ENCODE measurements at places on chromosomes 11 and 22.

- no peak for DNase-seq
Measured at GRCh38 chr22:36134182-36134581, 26.4 kb downstream of the APOL3 start.

- DNase-seq = no peak
Measured at GRCh38 chr11:79150320-79150719, 290.5 kb downstream of the TENM4 start.

GRCh38 chr11:60396382-60396781 lies at the start of gene MS4A14:
Gene MS4A14 (plus strand): TSS chr11:60396459. CDS start chr11:60396579, 120 bp downstream.
- no peak for DNase-seq

DNA sequence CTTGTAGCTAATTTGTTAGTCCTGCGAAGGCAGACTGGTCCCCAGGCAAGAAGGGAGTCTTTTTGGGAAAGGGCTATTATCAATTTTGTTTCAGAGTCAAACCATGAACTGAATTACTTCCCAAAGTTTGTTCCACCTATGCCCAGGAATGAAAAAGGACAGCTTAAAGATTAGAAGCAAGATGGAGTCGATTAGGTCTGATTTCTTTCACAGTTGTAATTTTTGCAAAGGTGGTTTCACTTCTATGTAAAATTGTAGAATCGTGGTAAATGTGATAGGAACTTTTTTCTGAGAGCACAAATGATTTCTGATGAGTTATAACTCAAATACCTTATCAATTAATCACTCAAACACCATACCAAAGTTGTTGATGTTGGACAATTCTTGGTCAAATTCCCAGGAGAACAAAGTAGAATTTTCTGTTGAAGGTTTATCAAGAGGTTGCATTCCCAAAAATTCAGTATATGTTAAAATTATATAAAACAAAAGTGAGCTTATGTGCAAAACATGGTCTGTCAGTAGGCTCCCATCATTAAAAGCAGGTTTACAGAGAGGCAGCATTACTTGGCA lies 2.9 kb upstream of the CTSC start:
- DNase-seq = no peak

DNA sequence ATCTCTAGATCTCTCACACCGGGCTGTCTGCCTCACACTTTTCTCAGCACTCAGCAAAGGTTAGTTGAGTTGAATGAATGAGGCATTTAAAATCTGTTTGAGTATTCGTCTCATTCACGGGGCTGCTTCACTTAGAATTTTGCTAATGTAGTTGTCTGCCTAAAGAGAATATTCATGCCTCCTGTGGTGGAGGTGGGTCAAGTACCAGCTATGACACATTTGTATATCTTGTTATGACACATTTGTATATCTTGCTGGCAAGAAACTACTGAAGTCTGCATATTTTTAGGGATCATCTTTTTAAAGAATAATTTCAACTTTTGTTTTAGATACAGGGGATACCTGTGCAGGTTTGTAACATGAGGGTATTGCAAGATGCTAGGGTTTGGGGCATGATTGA lies 43.1 kb downstream of the LDLRAD3 start:
- DNase-seq = no peak

DNA sequence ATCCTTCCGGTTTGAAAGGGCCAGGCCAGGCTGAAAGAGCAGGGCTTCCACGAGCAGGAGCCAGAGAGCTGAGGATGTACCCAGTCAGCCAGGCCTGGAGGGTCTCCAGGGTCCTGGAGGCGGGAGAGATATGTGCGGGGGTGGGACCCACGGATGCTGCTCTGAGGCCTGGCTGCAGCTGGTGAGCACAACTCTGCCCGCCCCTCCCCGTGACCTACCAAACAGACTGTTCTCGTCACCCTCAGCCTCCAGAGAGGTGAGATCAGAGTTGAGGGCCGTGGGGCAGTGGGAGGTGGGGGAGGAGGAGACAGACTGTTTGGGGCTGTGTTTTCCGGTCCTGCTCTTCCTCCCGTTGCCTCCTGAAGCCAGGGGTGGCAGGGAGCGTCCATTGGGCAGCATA lies 42.2 kb downstream of the TRIOBP start:
- DNase-seq = no peak

DNA sequence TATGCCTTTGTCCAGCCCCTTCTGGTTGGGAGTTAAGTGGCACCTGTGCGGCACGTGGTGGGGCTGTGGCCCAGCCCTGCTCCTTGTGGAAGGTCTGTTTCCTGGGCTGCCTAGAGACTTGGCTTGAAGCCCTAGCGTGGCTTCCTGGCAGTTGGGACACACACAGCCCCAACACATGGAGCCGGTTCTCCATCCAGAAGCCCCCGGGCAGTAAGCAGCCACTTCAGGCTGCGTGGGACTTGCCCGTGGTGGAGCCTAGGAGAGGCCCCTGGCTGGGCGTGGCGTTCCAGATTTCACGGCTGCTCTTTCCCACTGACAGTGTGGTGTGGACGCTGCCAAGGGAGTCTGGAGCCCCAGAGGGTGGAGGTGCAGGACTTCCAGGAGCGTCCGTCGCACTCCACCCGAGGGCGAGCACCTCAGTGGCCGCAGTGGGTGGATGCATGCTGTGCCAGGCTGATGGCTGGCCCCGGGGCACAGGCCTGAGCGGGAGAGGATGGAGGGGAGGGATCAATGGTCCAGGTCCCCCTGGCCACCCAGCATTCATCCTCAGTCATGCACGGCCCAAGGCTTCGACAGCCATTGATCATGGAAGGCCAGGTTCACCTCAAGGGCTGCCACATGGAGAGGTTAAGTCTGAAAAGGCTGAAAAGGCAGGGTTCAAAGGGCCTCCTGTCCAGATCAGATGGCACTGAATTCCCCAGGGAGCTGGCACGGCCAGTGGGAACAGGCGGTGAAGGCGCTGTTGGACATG lies 9.3 kb downstream of the CCND1 start:
- no peak for DNase-seq

GRCh38 chr11:119804698-119805097 lies 75.7 kb upstream of the NECTIN1 start:
- no peak for DNase-seq

- no peak for DNase-seq
Measured at GRCh38 chr11:10881892-10882291, 24.0 kb upstream of the ZBED5 start.

DNA sequence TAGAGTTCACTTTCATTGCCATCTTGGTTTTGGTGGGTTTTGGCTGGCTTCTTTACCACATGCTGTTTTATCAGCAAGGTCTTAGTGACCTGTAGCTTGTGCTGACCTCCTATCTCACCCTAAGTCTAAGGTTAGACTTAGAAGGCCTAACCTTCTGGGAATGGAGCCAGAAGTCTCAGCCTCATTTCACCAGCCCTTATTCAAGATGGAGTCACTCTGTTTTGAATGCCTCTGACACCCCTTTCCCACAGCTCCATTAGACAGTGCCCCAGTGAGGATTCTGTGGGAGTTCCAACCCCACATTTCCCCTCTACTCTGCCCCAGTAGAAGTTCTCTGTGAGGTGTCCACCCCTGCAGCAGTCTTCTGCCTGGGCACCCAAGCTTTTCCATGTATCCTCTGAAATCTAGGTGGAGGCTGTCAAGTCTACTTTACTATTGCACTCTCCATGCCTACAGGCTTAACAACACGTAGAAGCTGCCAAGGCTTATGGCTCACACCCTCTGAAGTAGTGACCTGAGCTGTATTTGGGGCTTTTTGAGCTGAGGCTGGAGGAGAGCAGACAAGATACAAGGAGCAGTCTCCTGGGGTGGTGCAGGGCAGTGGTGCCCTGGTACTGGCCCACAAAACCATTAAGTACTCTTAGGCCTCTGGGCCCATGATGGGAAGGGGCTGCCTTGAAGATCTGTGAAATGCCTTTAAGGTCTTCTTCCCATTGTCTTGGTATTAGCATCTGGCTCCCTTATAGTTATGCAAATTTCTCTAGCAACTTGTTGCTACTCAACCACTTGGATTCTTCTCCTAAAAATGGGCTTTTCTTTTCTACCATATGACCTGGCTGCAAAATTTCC lies 65.9 kb upstream of the SC5D start:
- DNase-seq = no peak

DNA sequence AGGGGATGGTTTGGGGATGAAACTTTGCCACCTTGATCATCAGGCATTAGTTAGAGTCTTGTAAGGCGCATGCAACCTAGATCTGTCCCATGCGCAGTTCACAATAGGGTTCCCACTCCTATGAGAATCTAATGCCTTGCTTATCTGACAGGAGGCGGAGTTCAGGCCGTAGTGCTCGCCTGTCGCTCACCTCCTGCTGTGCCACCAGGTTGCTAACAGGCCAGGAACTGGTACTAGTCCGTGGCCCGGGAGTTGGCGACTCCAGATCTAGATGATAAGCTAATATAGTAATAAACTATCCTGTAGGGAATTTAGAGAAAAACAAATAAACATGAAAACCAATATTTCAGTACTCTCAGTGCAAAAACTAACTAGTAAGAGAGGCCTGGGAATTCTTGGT lies 155.4 kb upstream of the ANO5 start:
- no peak for DNase-seq

DNA sequence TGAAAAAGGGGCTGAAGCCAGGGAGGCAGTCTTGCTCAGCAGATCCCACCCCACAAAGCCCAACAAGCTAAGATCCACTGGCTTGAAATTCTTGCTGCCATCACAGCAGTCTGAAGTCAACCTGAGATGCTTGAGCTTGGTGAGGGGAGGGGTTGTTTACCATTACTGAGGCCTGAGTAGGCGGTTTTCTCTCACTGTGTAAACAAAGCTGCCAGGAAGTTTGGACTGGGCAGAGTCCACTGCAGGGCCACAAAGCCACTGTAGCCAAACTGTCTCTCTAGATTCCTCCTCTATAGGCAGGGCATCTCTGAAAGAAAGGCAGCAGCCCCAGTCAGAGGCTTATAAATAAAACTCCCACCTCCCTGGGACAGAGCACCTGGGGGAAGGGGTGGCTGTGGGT lies 746.1 kb upstream of the LRRC4C start:
- no peak for DNase-seq

DNA sequence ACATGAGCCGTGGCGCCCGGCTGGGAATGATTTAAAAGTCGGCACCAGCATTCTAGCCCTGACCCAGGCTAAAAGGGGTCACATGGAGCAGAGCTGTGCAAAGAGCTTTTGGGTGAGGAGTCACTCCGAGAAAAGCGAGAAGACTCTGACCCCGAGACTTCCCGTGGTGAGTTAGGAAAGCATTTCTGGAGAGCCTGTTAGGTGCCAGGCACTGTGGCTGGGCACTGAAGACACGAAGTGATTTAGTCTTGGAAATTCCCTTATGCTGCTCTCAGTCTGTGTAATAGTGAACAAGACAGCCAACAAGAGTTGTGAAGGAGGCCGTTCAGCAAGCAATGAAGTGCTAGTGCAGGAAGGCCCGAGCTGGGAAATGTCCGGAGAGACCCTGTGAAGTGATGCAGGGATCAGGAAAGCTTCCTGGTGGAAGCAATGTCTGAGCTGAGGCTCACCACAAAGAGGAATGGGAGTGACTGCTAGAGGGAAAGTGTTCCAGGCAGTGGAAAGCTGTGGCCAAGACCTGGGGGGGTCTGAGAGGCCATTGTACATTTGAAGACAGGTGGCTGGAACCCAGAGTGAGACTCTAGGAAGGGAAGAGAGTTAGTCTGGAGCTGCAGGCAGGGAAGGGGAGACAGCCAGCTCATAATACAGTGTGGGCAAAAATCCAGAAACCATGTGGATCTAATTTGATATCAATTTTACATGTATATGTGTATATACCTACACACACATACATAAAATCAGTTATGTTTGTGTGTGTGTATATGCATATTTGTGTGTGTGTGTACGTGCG lies 31.6 kb downstream of the MARK2 start:
- no peak for DNase-seq
